ENCODE measurements at places on chromosomes 4 and X. TPM values are rescaled to one million over a fixed set of nuclear protein-coding genes. Genes with fewer than 3 reads are reported as not detected.

MAGEB5 gene
- not detected for total RNA-seq

RAP2C gene
- total RNA-seq: 40.8 TPM

SSX1 gene
- not detected for total RNA-seq

SPANXB1 gene
- 4.0 TPM for total RNA-seq

HMX1 gene
- total RNA-seq: 0.13 TPM

NPY1R gene
- 0.08 TPM for total RNA-seq

BEX5 gene
- not detected for total RNA-seq

NHSL2 gene
- 0.49 TPM for total RNA-seq

KCNIP4 gene
- not detected for total RNA-seq

IQCM gene
- not detected for total RNA-seq

IL21 gene
- total RNA-seq: not detected

PHOX2B gene
- not detected for total RNA-seq

DUSP9 gene
- total RNA-seq: 1.2 TPM

AFP gene
- total RNA-seq: 1.7 TPM

CLNK gene
- not detected for total RNA-seq

CT45A2 gene
- not detected for total RNA-seq

ARMCX2 gene
- not detected for total RNA-seq

FGF5 gene
- total RNA-seq: 0.44 TPM

GAGE13 gene
- total RNA-seq: not detected

CTAG1B gene
- not detected for total RNA-seq

CFAP47 gene
- not detected for total RNA-seq

AMTN gene
- 0.09 TPM for total RNA-seq

VCX3B gene
- total RNA-seq: not detected

PALLD gene
- 61.5 TPM for total RNA-seq

GRPR gene
- total RNA-seq: 0.08 TPM

All from A549 treated with CpdA at 1 μM for 4 hours (cell line).